Endothelial cell (in vitro differentiated cells): ENCODE measurements at places on chromosomes 4 and X.

GRCh38 chr4:141576585-141577110 is 59.7 kb upstream of the IL15 start:
- no peak overlapping the region for H3K27ac ChIP-seq
- no peaks in the 10 kb centered on the region for H3K4me1 ChIP-seq
- no peaks in the 10 kb centered on the region for H3K36me3 ChIP-seq
- no peaks in the 10 kb centered on the region for H3K27me3 ChIP-seq
- no peak for DNase-seq
- no peak overlapping the region for H3K4me3 ChIP-seq

DNA sequence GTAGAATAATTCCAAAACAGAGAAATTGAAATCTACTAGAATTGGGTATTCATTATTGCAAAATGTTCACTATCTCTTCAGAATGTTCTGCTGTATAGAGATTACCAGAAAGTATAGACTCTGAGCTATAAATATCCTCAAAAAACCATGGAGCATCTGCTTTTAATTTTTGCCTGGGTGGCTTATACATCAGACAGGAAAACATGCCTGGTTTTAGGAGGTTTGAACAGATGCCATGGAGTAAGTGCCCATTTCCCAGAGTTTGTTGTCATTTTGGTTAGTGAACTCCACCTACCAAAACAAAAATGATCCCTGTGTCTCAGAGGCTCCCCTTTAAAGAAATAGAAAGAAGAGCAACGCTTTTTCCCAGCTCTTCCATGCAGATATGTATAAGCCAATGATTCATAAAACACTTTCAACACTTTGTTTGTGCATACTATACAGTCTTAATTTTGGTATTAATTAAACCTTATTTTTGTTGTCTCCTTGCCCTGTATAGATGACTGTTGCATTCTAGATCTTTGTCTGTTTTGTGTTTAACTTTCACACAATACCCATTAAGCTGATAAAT is 68.7 kb downstream of the MEPE start:
- no peaks in the 10 kb centered on the region for H3K36me3 ChIP-seq
- no peak overlapping the region for H3K27ac ChIP-seq
- peaks cover 8% of the 10 kb centered on the region for H3K4me1 ChIP-seq

DNA sequence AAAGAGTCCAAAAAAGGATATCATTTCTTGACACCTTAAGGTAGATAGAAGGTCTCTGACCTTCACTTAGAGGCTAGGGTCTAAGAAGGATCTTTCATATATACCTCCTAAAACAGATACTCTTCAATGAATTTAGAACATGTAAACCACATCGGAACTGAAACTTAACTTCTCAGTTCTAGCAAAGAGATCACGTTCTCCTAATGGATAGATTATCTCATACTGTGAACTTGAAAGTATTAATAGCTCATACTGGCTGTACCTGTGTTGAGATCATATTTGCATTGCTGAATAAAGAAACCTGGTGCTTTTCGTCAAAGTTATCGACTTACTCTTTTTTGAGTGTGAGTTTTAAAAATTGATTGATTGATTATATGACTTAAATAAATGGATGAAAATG is 353.8 kb downstream of the EPHA5 start:
- DNase-seq = no peak
- H3K36me3 ChIP-seq = no peaks in the 10 kb centered on the region
- H3K27me3 ChIP-seq = no peaks in the 10 kb centered on the region
- no peak overlapping the region for H3K4me3 ChIP-seq
- no peaks in the 10 kb centered on the region for H3K4me1 ChIP-seq
- no peak overlapping the region for H3K27ac ChIP-seq

- no peaks in the 10 kb centered on the region for H3K36me3 ChIP-seq
- H3K27me3 ChIP-seq = no peaks in the 10 kb centered on the region
- no peak overlapping the region for H3K27ac ChIP-seq
- no peak overlapping the region for H3K4me3 ChIP-seq
- H3K4me1 ChIP-seq = no peaks in the 10 kb centered on the region
These were observed 108.6 kb downstream of the CENPC start for GRCh38 chr4:67436742-67437141.

DNA sequence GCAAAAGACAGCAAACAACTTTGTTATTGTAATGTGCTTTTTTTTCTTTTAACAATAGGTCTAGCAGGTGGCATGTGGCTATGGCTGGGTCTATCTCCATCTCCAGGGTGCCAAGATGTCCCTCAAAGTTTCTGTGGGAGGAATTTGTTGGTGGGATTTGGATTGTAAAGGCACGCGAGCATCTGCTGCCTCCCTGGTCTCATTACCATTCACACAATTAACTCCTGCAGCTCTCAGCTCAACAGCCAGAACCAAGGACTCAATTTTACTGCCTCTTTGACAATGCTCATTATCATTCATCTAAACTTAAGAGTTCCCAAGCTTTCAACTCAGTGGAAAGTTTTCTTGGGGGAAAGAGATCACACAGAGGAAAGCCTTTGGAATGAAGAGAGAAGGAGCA is 10.9 kb upstream of the PCDH18 start:
- H3K4me3 ChIP-seq = no peak overlapping the region
- no peak for DNase-seq
- H3K27me3 ChIP-seq = no peaks in the 10 kb centered on the region
- no peaks in the 10 kb centered on the region for H3K36me3 ChIP-seq
- H3K27ac ChIP-seq = no peak overlapping the region

DNA sequence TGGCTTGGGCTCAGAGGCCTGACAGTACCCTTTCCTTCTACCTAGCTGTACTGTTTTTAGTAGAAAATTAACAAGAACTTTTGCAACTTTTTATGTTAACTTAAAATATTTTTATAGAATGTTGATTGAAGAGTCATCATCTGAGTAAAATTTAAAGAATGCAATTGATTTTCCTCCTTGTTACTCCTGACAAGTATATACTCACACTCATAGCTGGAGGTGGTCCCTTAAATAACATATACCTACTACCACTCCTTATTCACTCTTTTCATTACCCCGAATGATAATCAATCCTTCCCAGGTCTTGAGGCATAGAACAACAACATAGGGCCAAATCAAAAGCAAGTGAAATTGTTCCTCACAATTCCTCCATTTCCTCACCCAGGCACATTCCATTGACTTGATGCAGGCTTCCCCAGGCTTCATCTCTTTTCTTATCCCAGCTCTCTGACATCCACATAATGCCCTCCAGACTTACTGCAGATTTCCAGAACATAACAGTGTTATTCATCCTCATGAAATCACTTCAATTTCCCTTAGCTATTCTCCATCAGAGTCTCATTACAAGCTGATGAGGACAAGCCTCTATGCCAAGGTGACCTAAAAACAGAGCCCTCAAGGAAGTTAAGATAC is 73.2 kb upstream of the ANXA10 start:
- H3K4me1 ChIP-seq = no peaks in the 10 kb centered on the region
- no peaks in the 10 kb centered on the region for H3K36me3 ChIP-seq
- DNase-seq = no peak
- no peak overlapping the region for H3K4me3 ChIP-seq

- peaks cover 6% of the 10 kb centered on the region for H3K4me1 ChIP-seq
- H3K27ac ChIP-seq = no peak overlapping the region
- H3K36me3 ChIP-seq = peaks cover 22% of the 10 kb centered on the region
- no peak for DNase-seq
- no peaks in the 10 kb centered on the region for H3K27me3 ChIP-seq
- H3K4me3 ChIP-seq = no peak overlapping the region
These were observed 18.0 kb downstream of the ETDC start for GRCh38 chrX:135327299-135327698.
